ENCODE measurements at places on chromosomes 7 and 10.

- no peak for DNase-seq
Observed at GRCh38 chr10:59037018-59037389, 139.4 kb upstream of the PHYHIPL start.

DNA sequence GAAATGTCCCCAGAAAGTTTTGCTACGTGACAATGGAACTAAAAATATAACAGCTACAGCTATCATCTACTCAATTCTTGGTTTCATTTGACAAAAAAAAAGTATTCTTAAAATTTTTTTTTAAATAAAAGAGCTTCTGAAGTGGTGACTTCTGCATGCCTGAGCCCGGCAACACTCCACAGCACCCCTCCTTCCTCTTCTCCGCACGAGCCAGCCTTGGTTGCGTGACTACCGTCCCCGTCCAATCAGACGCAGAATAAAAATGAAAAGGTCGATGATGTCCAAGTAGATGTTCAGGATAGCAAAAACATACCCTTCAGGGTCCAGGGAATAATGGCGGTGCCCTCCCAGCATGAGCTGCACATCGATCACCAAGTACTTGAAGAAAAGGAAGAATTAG is 34.5 kb upstream of the GATAD1 start:
- no peak for DNase-seq

DNA sequence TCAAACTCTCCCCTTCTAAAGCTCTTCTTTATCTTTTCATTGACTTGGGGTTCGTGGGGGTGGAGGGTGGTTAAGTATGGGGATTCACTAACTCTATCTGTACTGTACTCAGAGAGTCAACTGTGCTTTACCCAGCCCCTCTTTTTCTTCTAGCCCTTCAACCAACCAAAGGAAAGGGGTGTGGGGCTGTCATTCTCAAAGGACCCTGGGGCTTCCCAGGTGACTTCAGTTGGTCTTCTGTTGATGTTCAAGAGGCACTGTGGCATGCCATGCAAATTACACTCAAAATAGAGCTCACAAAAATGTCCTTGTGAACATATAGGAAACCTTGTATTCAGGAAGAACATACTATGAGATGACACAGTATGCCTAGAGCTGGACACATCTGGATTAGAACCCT is 16.9 kb upstream of the RHOBTB1 start:
- DNase-seq, result no peak

DNA sequence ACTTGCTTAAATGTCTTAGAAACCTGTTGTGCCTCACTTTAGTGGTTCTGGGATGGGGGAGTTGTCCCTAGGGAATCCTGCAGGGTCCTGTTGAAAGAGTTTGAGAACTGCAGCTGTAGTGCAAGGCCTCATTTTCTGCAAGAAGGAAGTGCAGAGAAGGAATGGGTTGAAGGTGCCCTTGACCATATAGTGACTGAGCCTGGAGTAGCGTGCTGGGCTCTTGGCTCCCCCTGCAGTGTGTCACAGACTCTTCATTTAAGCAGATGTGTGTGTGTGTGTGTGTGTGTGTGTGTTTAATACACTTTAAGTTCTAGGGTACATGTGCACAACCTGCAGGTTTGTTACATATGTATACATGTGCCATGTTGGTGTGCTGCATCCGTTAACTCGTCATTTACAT is 92.2 kb downstream of the GRK5 start:
- DNase-seq, result no peak

GRCh38 chr10:26278295-26278694 is 61.7 kb downstream of the GAD2 start:
- DNase-seq, result no peak

GRCh38 chr10:14579405-14579804 is 195.3 kb downstream of the FAM107B start:
- no peak for DNase-seq

DNA sequence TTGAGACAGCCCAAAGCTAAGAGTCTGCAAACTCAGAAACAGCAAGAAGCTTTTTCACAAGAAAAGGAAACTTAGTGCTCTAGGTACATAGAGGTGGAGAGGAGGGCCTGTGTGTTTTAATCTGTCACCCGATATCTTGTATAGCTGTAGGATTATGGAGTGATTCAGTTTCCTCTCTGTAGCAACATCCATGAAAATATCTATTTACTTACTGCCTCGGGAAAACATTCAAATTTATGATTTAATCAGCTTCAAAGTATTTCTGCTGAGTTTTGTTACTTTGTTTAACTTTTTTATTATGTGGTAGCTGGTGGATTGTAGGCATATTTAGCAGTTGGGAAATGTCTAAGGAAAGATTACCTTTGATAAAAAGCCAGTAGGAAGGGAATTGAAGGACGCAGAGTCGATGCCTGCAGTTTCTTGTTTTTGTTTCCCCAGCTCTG is 292.0 kb downstream of the CCDC3 start:
- DNase-seq, result no peak

DNA sequence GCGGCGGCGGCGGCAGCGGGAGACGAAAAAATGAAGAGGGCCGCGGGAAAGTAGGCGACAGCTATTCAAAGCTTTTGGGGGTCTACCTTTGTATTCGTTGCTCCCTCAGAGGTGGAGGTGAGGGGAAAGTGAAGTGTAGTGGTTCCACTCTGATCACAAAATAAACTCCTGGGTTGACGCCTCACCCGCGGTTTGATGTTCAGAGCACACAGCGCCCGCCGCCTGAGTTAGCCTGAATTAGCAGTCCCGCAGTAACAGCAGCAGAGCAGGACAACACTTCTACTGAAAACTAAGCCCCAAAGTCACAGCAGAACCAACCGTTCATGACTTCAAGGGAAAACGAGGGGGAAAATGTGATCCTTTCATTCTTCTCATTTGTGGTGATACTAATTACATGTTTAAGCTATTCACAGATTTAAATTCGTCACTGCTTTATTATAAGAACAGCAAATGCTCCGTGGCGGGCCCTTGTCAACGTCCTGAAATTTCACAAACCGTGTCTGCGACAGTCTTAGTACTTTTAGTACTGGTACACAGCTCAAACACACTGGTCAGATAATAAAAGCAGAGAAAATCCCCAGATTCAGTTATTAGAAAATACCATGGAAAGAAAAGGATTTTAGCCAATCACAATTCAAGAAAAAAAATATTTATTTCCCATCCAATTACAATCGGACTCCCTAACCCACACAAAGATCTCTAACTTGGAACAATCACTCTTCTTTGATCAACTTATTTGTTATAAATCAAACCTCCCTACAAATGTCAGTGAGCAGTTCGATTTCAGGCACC is 563 bp upstream of the JMJD1C start:
- DNase-seq, result peak; percentile 12

DNA sequence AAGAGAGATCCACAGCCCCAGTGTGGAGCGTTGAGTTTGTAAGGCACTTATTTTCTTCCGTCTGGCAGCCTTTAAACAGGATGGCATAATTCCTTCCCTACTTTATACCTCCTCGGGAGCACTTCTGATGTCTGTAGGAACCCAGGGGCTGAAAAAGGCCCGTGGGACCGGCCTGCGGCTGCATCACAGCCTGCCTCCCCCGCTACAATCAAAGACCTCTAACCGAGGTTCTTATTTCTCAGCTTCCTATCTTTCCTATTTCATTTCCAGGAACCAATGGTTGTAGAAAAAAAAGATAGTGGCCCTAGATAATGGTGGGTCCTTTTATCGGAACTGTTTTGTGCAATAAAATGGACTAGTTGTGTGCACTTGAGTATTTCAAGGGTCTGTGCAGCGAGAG is 4.1 kb upstream of the CTBP2 start:
- no peak for DNase-seq

DNA sequence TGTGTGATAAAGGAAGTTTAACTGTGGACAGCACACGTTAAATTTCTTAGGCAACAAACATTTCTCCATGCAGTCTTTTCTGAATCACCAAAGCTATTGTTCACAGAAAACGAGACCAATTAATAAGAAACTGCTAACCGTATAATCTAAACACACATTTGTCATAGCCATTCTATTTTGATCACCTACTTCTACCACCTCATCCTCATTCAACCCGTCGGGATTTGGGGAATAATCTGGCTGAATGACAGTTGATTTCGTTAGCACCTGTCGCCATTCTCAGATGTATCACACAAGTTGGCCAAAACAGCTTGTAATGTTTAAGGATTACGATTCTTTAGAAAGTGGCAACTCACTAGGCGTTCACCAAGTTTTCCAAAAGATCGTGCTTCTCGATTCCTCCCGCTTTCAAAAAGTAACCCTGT is 1.2 kb downstream of the EZH2 start:
- DNase-seq, result no peak

- no peak for DNase-seq
Observed at GRCh38 chr10:67603086-67603485, 92.9 kb downstream of the CTNNA3 start.

GRCh38 chr7:94216944-94217461 is 177.7 kb upstream of the COL1A2 start:
- no peak for DNase-seq

DNA sequence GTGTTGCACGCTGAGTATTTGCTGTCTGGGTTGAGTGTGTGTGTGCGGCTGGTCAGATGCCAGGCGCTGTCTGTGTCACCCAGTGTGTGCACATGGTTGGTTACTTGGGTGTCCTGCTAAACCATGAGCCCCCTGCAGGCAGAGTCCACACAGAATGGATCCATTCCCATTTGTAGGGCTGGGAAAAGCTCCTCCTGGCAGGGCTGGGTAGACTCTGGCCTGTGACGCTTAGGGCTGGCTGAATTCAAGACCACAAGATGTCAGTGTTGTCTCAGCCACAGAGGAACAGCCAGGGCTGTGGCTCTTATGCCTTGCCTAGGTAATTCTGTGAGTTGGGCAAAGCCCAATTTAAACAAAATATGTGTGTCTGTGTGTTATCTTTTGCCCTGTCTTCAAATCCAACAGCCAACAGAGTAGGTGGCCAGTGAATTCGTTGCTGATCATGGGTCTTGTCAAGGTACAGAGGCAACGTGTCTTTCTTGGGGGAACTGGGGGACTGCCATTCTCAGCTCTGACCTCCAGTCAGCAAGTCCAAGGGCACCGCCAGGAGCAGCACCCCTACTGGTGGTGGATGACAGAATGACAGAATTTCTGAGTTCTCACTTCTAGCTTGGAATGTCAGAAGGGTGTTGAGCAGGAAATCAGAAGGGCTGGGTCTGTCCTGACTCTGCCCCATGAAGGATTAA is 285.1 kb downstream of the CCSER2 start:
- DNase-seq, result no peak

- no peak for DNase-seq
Observed at GRCh38 chr7:157158400-157158799, 19.7 kb downstream of the UBE3C start.

GRCh38 chr7:111990643-111991042 is 215.6 kb downstream of the DOCK4 start:
- DNase-seq, result no peak

DNA sequence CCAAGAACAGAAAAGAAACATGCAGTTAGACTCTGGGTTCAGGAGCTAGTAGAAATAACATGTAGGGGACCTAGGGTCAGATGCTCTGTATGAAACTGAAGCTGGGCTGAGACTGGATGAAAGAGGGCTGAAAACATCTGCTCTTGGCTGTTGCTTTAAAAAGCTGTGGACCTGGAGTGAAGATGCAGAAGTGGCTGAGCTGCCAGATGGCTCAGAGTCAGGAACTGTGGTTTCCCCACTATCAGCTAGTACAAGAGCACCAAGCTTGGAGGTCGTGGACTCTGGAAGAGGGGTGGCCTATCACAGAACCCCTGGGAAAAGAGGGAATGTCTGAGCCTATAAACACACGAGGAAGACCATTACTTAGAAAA is 5.9 kb downstream of the ADK start:
- no peak for DNase-seq

GRCh38 chr7:150993511-150993910 is 2.7 kb downstream of the NOS3 start:
- DNase-seq, result no peak

DNA sequence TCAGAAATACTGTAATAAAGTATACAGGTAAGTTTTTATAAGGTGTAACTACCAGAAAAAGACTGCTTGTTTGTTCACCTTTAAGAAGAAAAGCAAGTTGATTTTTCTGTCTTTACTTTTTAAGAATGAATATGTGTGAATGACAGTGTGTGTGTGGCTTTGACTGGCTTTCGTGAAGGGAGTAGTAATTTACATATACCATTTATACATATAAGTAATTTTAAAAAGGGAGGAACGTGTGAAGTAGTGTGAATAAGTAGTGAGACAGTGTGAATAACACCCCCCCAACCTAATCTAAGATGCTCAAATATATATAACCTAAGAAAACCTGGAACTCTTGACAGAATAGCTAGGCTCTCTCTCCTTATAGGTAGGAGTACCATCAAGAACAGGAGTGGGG is 33.2 kb downstream of the RBM33 start:
- no peak for DNase-seq

DNA sequence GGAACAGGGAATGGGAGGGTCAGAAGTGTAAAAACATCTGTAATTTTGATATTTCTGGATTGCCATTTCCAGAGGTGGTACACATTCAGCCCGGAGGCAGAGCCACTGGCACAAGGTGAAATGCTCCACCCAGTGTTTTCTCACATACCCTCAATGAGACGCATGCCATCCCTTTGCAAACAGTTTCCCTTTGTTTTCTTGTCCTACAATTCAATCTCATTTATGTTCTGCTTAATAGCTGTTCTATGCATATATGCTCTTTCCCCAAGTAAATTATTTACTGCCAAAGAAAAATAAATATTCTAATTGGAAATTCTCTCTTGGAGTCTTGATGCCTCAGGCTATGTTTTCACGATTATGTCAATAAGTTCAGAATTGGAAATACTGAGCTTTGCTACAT is 369.7 kb upstream of the AKR1E2 start:
- no peak for DNase-seq

GRCh38 chr10:101250136-101250535 is 20.9 kb upstream of the LBX1 start:
- no peak for DNase-seq

GRCh38 chr7:23791721-23792120 is 81.7 kb downstream of the STK31 start:
- DNase-seq, result no peak

DNA sequence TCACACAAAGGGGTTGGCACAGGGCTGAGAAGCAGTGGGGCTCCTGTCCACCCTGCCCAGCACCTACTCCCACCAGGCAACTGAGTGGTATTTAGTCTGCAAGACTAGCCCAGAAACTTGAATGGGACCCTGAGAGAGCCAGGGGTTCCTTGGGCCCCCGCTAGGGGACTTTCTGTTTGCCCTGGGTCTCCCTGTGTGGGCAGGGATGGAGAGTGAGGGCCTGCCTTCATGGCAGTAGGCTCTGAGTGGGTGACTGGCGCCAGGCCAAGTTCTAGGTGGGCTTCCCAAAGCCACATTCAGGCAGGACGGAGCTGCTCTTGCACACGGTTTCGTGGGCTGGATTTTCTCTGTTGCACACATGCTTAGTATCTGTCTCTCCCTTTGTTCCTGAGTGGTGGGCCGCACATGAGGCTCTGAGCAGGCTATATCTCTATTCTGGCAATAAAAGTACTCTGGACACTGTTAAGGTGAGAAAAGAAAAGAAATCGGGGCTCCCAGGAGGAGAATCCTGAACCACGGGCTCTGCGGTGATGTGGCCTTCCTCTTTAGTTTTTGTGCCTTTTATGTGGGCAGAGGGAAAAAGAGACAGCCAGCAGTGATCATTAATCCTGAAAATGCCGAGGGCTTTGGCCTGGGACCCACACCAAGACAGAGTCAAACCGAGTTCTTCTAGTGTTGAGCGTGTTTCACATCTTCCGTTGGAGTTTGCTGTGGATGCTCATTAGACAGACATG is 26.9 kb downstream of the IL2RA start:
- no peak for DNase-seq
